ENCODE measurements at places on chromosomes 4 and X.

DNA sequence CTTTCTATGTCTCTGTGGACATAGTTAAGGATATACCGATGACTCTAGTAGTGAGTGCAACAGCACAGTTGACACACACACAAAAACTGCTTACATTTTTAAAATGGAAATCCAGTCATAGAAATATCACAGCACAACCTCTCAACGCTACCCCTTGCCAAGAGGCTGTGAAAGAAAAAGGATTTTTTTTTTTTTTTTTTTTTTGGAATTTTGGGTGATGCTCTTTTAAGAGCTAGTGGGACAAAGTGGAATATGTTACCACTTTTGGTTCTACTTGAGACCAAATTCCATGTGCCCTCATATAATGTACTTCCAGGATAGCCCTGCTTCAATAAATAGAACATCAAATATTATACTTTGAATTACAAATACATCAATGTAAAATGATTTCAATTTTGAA lies 381.1 kb upstream of the MAGEB2 start:
- no peak for DNase-seq

GRCh38 chrX:133658293-133658911 lies 243.1 kb upstream of the GPC4 start:
- DNase-seq = no peak

GRCh38 chrX:52280812-52281211 lies 88.0 kb upstream of the XAGE2 start:
- DNase-seq = no peak

DNA sequence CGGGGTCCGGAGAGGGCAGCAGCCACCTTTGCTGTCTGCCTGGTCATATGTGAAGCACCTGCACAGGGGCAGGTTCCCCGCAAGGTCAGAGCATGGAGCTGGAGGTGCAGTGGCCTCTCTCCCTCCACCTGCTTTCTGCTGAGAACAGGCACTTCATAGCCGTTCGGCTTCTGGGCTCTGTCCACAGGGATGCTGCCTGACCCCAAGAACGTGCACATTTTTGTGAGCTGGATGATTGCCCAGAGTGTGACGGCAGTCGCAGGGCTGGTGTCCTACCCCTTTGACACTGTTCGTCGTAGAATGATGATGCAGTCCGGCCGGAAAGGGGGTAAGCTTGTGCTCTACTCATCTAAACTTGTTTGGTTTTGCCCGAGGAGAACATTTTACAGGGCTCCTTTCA lies 2.5 kb downstream of the SLC25A4 start:
- DNase-seq = no peak

GRCh38 chr4:111480510-111480909 lies 664.7 kb upstream of the FAM241A start:
- DNase-seq = no peak

DNA sequence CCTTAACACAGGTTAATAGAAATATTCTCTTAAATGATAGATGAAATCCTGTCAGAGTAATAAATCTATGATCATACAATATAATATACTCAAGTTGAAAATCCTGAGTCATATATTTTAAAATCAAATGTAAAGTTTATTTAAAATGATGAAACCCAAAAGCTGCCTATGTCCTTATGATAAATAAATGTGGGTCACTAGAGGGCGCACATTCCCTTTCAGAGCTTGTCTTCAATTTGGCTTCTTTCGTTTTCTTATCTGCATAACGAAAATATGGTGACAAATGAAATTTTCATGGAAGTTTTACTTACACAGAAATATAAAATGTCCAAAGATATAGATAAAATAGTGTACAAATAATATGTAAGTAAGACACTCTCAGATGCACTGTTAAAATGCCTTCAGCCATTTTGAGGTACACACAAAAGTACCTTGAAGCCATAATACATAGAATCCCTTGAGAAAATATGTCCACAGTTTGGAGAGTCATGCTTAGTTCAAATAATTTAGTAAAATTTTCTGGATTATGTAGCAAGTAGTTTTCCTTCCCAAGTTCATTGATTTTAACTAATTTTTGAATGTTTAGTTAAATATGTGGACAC lies 680.4 kb downstream of the DMD start:
- peak; percentile 56 for DNase-seq

DNA sequence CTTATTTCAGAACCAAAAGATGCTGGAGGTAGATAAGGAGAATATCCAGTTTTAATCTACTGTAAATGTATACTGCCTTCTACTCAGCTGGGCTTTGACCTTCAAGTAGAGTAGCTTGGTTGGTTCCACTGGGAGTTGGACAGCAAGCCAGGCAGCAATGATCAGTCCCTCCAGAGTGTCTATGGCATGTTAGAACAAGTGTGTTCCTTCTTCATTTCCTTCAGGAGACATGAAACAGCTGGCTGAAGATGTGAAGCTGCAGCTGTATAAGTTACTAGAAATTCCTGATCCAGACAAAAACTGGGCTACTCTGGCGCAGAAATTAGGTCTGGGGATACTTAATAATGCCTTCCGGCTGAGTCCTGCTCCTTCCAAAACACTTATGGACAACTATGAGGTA lies 111.1 kb downstream of the NFKB1 start:
- no peak for DNase-seq

DNA sequence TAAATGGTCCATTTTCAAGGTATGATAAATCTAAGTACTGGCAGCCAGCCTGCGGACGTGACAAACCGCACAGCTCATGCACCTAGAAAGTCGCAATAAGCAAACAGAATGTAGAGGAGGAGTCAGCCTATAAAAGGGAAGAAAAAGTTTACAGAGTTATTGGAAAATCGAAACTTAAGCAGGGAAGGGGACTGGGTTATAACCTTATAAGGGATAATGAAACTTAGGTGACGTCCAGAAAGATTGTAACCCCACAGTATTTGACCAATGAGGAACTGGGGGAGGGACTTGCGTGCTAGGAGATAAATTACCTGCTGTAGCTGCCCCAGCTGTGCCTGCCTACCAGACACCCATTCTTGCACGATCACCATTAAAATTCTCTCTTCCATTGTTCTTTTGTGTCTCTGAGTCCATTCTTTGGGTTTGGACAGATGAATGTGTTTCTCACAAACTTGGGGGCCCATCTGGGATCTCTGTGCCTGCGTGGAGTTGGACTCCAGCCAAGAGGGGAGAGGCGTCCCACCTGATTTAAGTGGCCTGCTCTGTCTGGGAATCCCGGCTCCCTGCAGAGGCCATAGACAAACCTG lies 61.0 kb downstream of the ZCCHC12 start:
- no peak for DNase-seq

DNA sequence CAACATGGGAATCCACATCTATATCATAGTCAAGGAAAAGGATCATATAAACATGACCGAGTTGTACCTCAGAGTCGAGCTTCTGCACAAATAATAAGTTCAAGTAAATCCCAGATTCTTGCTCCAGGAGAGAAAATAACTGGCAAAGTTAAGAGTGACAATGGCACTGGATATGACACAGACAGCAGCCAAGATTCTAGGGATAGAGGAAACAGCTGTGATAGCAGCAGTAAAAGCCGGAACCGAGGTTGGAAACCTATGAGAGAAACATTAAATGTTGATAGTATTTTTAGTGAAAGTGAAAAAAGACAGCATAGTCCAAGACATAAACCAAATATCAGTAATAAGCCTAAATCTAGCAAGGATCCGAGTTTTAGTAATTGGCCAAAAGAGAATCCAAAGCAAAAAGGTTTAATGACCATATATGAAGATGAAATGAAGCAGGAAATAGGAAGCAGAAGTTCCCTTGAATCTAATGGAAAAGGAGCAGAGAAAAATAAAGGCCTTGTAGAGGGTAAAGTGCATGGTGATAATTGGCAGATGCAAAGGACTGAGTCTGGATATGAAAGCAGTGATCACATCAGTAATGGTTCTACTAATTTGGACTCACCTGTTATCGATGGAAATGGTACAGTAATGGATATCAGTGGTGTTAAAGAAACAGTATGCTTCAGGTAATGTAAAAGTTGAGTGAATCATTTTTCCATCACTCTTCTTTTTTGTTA lies 50.4 kb downstream of the FABP2 start:
- DNase-seq = no peak

DNA sequence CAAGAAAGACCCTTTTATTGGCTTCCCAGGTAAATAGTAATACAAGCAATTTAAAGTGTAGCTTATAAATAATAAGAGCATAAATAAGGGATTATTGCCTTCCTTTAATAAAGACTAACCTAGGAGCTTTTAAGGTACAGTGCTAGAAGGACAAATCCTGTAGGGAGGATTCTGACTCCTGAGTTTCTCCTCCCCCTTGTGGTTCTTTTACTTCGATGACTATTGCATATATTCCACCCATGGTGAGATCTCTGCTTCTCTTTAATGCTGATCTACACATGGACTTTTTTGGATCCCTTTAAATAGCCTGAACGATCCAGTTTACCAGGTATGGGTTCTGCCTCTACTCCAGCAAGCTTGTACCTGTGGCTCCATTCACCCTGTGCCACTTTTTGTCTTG lies 2.5 kb downstream of the GALNT7 start:
- DNase-seq = peak; percentile 55

DNA sequence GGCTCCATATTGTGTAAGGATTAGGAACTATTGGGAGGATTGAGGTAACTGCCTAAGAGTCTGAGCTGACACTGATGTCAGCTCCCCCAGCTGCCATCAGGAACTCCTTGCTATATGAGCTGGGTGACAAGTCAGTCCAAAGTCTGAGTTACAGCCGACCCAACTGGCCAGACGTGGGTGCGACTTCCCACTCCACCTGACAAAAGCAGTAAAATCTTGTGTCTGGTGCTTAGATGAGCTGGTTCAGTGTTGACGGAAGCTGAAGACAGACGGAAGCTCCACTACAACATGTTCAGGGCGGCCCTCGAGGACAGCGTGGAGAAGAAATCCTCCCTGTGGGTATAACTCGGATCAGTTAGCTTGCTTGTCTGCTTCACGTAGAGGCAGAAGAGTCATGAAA lies 22.8 kb upstream of the NAT8L start:
- DNase-seq = no peak

GRCh38 chrX:131057706-131058105 lies 440 bp upstream of the ARHGAP36 start:
- DNase-seq = no peak

DNA sequence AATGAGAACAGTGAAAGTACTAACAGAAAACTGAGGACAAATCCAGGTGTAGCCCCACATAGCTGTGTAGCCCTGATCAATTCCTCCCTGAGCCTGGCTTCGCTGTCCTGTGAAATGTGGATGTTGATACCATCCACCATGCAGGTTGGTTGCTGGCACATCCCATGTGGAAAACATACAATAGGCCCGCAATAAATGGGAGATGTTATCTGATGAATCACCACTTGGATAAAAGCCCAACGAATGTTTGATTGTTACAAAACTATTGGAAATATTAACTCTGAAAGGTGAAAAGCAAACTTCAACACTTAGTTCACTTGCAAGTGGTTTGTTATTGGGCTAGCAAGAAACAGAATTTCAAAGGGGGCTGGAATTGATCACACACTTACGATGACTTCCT lies 186.3 kb upstream of the FTHL17 start:
- no peak for DNase-seq

- DNase-seq = no peak
These were observed 179.1 kb downstream of the SOWAHB start for GRCh38 chr4:76718831-76719230.

GRCh38 chr4:134773497-134774000 lies 572.0 kb upstream of the PABPC4L start:
- DNase-seq = no peak
